Left ventricle myocardium inferior (tissue), 1 donor: ENCODE measurements at places on chromosomes 6 and 20.

DNA sequence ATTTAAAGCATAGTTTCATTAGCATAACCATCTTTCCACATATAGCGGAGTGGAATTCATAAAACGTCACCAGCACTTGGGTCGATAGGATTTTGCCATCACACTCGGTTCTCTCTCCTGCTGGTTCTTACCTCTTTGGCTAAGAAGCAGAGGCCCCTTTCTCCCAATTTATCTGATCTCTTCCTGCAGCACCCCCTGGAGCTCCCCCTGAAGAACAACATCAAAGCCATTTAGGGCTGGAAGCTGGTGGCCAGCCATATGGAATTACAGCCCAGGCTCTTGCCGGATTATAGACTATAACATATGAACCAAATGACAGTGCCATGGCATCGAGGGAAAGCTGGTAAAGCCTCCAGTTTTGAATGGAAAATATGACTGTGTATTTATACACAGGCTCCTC is 6.4 kb upstream of the KIF6 start:
- DNase-seq, result no peak

- DNase-seq, result peak; percentile 94
Measured at GRCh38 chr6:31729515-31729978, 448 bp upstream of the DDAH2 start.

DNA sequence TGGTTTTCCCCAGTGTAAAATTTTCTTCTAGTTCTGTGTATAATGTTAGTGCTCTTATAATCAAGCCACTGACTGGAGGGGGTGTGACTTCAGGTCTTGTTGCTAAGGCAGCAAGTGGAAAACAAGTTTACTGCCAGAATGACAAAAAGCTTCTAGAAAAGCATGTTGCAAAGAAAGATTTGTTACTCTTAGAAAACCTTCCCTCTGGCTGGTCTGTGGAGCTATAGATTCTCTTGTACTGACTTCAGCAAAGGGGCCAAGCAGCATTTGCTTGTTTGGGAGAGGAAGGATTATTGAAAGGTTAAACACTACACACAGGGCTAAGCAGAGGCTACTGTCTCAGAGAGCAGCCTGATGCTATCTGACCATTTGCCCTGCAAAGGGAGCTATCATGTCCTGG is 288.8 kb downstream of the BTBD9 start:
- DNase-seq, result no peak

DNA sequence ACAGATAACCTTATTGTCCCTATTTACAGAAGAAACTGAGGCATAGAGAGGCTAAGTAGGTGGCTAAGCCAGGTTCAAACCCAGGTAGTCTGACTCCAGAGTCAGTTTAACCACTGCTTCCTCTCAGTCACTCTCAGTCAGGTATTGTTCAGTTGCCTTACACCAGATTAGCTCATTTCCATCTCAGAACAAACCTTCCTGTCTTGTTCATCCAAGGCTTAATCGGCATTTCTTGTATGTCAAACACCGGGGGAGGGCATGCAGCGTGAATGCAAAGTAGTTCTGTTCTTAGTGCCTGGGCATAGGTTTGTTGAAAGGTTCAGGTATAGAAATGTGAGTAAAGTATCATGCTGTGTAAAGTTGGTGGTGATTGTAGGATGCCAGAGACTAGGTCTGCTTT is 51.7 kb downstream of the CTNNBL1 start:
- DNase-seq, result no peak

- no peak for DNase-seq
Measured at GRCh38 chr20:54158856-54159418, 14.8 kb downstream of the CYP24A1 start.

GRCh38 chr6:170420791-170421776 is 114.5 kb downstream of the FAM120B start:
- no peak for DNase-seq

GRCh38 chr6:110876170-110876773 is 1.7 kb downstream of the AMD1 start:
- DNase-seq, result peak; percentile 89

- DNase-seq, result no peak
Measured at GRCh38 chr6:13687917-13688351, 23.7 kb downstream of the RANBP9 start.

DNA sequence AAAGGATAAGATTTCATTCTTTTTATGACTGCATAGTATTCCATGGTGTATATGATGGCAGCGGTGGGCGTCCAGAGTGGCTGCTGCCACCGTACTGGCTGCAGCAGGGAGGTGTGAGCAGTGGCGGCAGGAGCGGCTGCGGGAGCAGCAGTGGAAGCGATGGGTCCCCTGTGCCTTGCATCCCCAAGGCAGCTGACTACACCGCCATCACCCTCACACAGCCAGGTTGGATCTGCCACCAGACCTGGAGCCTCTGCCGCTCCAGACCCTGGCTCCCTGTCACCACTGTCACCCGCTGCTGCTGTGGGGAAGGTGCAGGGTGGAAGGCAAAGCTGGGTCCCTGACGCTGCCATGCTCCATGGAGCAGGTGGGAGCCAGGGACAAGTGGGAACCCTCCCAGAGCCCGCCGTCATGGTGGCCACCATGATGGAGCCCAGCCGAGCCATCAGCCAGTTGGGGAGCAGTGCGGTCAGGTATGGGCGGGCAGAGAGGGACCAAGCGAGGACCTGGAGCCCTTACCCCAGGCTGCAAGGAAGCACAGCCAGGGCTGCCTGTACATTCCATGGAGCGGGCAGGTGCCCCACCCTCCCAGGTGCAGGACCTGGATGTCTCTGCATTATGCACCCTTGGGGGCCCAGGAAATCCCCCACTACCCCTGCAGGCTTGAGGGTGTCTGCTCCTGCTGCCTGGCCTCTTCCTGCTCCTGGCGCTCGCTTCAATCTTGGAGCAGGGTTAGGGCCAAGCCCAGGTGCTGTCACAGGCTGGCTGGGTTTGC is 226.1 kb downstream of the OTOR start:
- DNase-seq, result no peak

- no peak for DNase-seq
Measured at GRCh38 chr6:6414931-6415330, 94.5 kb upstream of the F13A1 start.

- DNase-seq, result no peak
Measured at GRCh38 chr20:63165356-63166192, 50.4 kb downstream of the YTHDF1 start.

GRCh38 chr6:118903138-118903537 is 9.2 kb downstream of the ASF1A start:
- no peak for DNase-seq

GRCh38 chr20:49319208-49319809 is 41.5 kb upstream of the ZNFX1 start:
- no peak for DNase-seq

GRCh38 chr6:69973138-69973537 is 106.8 kb downstream of the COL19A1 start:
- no peak for DNase-seq

- no peak for DNase-seq
Measured at GRCh38 chr6:118867181-118867580, 26.8 kb upstream of the ASF1A start.

- DNase-seq, result peak; percentile 70
Measured at GRCh38 chr20:63519668-63520503, 679 bp upstream of the PPDPF start.

DNA sequence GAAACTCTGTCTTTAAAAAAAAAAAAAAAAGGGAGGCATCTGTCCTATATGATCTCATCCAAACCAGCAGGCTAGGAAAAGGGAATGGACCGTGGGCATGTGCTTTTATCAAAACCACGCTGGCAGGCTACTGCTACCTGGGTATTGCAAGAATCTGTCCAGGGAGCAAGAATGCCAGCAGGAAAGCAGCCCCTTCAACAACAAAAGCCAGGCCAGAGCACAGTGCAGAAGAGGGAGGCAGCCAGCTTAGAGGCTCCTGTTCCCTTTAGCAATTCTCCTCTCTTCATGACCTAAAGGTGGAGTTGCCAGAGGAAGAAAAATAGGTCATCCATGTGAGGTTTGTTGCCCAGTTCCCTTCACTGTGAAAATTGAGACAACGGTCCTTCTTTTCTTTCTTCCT is 18.2 kb downstream of the TBC1D20 start:
- DNase-seq, result no peak

DNA sequence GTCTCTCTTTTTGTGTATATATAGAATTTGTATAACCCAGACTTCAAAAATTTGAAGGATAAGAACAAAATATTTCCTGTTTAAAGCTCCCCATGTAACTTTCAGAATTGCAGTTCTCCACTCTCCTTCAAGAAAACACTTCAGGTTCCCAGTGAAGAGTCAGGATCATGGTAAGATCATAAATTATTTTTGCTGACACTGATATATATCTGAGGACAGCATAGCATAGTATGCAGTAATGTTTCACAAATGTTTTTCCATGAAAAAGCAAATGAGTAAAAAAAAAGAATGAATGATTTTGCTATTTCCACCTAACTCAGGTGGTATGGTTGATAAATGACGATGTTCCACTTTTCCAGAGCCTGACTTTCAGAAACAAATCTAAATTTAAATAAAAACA is 545.6 kb upstream of the EPHA7 start:
- DNase-seq, result no peak

DNA sequence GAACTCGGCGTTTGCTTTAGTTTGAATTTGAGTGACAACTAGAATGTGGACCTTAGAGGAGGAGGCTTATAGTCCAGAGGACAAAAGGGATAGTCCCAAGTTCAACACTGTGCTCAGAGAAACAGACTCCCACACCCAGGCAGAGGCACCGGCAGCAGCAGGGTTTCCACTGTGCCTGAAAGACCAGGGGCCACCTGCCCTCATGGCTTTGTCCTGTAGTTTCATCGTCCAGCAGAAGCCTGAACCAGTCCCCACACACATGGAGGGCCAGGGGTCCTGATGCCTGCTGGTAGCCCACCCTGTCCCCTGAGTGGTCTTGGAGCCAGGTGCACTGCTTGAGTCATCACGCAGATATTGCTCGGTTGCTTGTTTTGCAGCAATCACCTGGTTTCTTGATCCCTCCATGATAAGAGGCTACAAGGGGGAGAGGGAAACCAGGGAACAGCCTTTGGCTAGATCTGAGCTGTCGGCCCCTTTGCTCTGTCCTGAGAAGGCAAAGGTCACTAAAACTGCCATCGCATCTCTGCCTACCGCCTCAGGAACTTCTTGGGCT is 7.2 kb upstream of the ACSS1 start:
- DNase-seq, result no peak

DNA sequence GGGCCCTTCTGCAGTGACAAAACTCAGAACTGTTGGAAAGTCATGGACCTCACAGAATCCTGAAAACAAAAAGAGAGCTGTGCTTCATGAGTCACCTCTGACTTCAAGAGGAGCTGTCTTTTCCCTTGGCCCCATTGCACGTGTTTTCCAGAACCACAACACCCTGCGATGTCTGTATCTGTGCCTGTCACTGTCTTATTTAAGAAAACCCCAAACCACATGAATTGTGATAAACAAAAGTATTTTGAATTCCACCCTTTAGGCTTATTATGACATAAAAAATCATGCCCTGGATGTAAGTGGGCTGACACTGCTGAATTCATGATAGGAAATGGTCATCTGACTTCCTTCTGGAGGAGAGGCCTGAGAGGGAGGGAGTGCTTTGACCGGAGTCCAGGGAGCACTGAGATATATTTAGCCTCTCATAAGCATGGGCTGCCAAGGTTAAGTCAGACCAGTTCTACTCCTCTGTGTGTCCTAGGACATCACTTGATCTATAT is 96.4 kb upstream of the DUSP22 start:
- DNase-seq, result peak; percentile 40

DNA sequence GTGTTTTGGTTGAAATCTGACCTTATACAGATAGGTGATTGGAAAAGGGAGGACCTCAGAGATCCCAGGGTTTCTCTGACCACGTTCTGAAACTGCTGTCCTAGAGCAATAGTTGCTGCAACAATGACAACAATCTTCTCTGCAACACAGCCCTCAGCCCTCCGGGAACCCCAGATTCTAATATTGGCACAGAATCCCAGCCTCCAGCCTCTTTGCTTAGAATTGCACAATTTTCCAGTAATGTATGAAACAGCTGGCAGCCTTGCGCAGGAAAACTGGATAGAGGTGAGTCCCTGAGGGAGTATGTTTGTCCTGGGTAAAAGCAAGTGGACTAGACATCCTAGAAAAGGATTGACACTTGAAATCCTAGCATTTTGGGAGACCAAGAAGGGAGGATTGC is 30.4 kb upstream of the PNRC1 start:
- DNase-seq, result peak; percentile 40

DNA sequence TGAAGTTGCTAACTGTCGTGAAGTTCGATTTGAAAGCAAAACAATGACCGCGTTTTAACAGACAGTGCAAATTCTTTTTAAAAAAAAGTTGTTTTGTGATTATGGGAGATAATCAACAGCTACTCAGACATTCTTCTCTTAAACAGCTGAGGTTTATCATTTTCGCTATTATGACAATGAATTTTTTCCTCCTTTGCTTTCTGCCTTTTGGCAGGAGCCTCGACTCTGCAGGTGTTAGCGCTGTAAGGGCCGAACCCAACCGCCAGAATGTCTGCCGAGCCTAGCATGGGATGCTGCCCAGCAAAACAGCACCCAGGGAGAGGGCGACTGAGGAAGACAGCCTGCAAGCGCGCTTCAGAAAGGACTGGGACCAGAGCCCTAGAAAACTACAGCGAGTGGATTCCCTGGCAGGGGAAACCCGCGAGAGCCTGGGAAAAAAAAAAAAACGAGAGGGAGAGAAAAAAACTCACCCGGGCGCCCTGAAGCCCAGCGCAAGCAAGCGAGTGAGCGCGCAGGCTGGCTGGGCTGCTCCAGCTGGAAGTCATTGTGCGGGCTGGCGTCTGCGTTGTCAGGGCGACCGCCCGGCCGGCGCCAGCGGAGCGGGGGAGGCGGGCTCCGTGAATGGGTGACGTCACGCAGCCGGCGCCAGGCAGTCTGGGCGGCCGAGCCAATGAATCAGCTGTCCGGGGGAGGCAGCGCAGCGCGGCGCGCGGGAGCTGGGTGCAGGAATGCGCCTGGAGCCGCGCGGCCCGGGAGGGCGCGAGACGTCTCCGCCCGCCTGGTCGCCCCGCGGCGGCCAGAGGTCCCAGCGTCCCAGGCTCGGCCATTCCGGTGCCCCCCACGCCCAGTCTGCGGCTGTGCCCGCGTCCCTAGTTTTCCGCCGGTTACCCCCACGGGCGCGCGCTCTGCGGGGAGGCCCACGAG is 32.7 kb upstream of the ID4 start:
- DNase-seq, result peak; percentile 95

GRCh38 chr6:126631363-126631762 is 291.4 kb downstream of the CENPW start:
- no peak for DNase-seq

DNA sequence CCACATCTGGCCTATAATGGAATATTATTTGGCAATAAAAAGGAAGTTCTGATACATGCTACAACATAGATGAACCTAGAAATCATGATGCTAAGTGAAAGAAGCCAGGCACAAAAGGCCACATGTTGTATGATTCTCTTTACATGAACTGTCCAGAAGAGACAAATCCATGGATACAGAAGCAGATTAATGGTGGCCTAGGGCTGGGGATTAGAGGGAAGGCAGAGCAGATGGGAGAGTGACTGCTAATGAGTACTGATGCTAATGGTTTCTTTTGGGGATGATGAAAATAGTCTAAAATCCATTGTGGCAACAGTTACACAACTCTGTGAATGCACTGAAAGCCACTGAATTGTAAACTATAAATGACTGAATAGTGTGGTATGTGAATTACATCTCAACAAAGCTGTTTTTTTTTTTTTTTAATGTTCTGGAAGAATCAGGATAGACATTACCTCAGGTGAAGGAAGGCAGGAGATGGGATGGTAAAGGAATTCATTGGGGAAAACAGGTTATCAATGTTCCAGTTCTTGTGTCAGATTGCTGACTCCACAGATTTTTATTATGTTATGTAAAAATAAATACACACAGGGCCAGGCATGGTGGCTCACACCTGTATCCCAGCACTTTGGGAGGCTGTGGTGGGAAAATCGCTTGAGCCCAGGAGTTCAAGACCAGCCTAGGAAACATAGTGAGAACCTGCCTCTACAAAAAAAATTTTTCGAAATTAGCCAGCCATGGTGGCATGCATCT is 8.9 kb upstream of the SOX12 start:
- no peak for DNase-seq
